ENCODE measurements at places on chromosomes 5 and 9. TPM values are rescaled to one million over a fixed set of nuclear protein-coding genes. Genes with fewer than 3 reads are reported as not detected.

GRCh38 chr9:71814226-71814625 lies 45.9 kb upstream of the CEMIP2 start:
- peak; percentile 49 for DNase-seq

DNA sequence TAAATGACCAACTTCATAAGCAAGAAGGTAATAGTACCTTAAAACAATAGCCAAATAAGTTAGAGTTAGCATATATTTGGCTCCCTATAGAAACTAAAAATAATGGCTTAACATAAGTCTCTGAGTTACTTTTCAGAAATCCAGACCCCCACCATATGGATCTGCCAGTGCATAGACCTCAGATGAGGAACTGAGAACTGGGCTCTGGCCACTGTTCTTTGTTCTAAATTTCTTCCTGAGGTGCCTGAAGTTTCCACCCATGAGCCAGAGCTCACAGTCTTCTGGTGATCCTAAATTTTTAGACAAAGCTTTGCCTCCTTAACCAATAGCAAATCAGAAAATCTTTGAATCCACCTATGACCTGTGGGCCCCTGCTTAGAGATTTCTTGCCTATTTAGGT lies 250.9 kb downstream of the YTHDC2 start:
- DNase-seq: no peak

DNA sequence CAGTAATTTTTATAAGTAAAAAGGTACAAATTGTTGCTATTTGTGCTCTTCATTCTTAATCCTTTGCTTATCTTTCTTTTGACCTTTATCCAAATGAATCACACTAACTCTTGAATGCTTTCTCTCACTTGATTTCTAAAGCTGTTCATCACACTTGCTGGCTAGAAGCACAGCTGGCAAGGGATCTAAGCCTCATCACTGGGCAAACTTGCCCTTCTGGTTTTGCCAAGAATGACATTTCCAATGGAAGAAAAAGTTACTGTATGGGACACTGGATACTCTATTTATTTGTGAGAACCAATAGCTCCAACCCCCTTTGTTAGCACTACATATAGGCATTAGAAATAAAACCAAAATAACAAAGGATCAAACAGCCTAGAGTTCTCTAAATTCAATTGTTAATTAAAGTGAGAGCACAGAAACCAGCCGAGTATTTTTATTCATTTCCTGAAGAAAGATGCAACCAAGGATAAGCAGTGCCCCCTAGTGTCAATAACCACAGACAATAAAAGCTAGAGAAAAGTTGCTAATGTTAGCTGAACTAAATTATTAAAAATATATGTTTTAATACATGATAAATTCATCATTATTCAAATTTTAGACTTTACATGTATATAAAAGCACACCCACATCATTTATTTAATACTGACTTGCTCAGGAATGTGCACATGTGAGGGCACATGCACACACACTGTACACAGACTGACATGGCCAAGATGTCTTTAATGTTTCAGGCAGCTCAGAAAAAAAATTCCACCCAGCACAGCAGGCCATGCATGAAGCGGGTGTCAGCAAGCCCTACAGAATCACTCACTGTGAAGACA lies 59.8 kb upstream of the POU5F2 start:
- DNase-seq: peak; percentile 32

GRCh38 chr5:150428106-150428876 lies 15.6 kb upstream of the CD74 start:
- peak; percentile 82 for DNase-seq

DNA sequence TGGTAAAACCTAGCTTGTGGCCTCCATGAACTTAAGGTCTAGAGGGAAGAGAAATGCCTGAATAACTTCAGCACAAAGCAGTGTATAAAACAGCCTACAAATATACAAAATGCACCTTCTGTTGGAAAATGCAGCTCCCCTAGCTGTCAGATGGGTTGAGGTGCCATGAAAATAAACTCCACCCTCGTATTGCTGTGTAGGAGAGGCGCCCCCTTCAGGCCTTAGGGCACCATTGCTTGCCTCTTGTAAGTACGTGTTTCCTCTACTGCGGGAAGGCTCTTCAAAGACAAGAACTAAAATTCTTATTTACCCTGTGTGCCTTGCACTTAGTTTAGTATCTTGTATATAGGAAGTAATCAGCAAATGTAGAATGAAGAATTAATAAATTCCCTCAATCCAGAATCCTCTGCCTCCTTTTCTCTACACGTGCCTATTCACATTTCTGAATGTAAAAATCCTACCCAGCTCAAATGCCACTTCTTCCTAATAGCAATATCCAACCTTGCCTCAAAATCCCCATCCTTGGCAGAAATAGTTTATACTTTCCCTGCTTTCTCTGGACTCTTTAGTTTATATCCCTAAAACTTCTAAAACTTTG lies 393.7 kb upstream of the PDE4D start:
- DNase-seq: no peak

DNA sequence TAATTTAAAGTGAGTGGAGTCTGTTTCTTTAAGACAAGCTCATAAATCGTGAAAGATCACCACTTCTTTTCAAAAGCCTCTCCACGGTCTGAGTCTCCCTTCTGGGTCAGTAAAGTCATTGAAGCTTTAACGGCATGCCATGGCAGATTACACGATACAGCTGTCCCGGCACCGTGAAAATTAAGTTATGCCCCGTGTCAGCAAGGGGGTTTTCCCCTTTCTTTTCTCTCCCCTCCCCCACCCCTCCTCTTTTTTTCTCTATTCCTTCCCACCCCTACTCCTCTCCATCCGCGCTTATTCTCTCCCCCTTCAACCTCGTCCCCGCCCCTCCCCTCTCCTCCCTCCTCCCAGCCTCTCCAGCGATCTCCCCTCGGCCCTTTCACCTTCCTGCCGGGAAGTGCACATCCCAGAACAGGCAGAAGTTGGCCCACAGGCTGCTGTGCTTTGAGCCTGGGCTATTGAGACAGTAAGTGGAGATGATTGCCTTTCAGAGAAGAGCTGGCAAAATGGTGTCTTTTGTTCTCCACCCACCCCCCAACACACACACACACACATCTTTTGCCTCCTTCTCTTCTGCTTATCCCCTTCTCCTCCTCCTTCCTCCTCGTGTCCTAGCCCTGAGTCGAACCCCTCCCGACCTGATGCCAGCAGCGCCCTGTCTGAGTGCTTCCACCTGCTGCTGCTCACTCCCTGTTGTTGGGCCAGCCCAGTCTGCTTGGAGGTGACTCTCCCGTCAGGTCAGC lies 44.1 kb downstream of the GAS1 start:
- no peak for DNase-seq

DNA sequence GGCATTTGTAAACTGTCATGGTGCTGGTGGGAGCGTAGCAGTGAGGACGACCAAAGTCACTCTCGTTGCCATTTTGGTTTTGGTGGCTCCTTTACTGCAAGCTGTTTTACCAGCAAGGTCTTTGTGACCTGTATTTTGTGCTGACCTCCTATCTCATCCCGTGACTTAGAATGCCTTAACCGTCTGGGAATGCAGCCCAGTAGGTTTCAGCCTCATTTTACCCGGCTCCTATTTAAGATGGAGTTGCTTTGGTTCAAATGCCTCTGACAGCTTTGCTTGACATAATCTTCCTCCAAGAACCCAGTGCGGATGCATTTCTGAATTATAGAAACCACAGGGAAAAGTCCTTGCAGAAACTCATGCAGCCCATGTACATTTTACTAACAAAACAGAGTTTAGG lies 3.9 kb upstream of the RASGRF2 start:
- no peak for DNase-seq

GRCh38 chr9:100466171-100466828 lies 6.6 kb upstream of the TMEFF1 start:
- DNase-seq: no peak

- DNase-seq: no peak
Measured at GRCh38 chr5:6759401-6759800, 46.2 kb downstream of the TENT4A start.

GRCh38 chr5:173917788-173918786 lies 29.9 kb downstream of the CPEB4 start:
- DNase-seq: peak; percentile 51

DNA sequence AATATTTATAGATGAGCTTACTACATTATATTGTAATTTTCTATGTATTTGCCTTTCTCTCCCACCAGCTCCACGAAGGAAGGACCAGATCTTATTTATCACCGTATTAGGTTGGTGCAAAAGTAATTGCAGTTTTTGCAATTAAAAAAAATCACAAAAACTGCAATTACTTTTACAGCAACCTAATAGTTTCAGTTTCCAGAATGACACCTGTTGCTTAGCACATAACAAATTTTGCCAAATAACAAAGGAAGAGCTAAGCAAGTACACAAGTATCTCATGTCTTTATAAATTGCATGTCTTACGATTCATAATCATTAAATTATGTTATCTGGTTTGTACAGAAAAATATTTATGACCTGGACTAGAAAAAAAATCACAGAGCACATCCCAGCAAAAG lies 45.9 kb downstream of the AGXT2 start:
- DNase-seq: no peak

- DNase-seq: peak; percentile 47
Measured at GRCh38 chr9:117555964-117556629, 141.2 kb upstream of the ASTN2 start.

GRCh38 chr5:149357370-149358293 lies at the start of gene PCYOX1L:
PCYOX1L (plus strand) TSS chr5:149358046; CDS start chr5:149358069, 23 bp downstream.
- peak; percentile 97 for DNase-seq

DNA sequence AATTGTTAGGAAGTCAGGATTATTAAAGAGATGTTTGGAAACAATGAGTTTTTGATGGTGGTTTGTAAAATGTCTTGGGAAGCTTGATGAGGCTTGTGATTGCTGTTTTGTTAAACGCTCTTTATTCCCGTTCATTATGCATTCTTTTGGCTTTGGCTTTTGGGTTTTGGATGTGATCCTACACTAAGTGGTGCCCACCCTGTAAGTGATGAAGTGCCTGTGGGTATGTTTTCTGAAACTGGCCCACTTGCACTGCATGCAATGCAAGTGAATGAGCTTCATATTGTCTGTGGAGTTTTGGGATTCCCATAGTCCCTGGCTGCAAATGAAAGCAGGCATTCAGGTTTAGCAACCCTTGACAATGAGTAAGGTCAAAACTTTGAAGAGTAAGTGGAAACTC lies 1035.5 kb upstream of the WWC1 start:
- DNase-seq: no peak

DNA sequence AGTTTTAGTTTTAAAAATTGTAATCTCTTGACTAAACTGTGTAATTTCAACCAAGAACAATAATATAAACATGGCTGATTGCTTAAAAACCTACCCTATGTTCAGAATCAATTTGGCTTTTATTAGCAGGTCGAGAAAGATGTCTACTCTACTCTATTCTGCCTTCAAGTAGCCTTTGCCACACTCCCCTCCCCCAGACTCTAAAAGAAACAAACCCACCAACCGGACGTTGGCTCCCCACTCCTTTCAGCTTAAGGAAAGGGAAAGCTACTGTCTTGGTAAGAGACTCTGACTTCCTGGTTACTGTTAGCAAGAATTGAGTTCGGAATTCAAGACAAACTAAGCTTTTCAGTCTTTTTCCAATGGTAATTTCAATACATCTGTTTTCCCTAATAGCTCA lies 46.7 kb downstream of the TNFAIP8 start:
- DNase-seq: no peak

GRCh38 chr9:134571946-134572917 lies 69.4 kb upstream of the COL5A1 start:
- no peak for DNase-seq

GRCh38 chr9:91873637-91874051 lies 76.4 kb downstream of the ROR2 start:
- no peak for DNase-seq

GRCh38 chr5:156685481-156685880 lies 164.6 kb upstream of the PPP1R2B start:
- DNase-seq: no peak

DNA sequence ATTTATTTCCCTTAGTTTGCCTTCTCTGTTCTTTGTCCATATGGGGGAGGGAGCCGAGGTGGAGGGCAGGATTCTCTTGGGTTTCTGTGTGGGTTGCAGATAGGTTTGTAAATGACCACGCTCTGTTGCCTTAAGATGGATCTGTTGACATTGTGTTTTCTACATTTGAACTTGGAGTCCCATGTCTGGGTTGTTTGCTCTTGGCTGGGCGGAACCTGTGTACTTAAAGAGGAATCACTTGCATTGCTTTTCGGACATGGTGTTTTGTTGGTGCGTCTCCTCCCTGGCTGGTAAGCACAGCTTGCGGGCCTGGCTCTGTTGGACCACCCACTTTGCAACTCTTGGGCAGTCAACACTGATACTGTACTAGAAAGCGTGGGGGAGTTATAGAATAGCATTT lies 45.9 kb downstream of the EHMT1 start:
- no peak for DNase-seq

DNA sequence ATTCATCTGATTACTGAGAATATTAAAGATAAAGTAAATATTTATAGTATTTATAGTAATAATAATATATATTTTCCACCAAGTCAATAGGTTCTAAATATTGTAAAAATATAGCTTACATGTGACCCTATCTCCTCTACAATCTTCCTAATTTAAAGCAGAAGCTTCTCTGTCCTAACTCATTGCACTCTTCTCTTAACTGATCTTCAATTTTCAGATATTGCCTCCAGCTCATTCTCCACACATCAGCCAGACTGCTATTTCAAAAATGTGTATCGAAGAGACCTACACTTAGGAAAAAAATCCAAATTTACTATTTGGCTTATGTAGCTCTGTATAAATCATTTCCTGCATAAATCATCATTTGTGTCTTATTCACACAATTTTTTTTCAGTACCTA lies 47.8 kb downstream of the CDH18 start:
- DNase-seq: no peak

DNA sequence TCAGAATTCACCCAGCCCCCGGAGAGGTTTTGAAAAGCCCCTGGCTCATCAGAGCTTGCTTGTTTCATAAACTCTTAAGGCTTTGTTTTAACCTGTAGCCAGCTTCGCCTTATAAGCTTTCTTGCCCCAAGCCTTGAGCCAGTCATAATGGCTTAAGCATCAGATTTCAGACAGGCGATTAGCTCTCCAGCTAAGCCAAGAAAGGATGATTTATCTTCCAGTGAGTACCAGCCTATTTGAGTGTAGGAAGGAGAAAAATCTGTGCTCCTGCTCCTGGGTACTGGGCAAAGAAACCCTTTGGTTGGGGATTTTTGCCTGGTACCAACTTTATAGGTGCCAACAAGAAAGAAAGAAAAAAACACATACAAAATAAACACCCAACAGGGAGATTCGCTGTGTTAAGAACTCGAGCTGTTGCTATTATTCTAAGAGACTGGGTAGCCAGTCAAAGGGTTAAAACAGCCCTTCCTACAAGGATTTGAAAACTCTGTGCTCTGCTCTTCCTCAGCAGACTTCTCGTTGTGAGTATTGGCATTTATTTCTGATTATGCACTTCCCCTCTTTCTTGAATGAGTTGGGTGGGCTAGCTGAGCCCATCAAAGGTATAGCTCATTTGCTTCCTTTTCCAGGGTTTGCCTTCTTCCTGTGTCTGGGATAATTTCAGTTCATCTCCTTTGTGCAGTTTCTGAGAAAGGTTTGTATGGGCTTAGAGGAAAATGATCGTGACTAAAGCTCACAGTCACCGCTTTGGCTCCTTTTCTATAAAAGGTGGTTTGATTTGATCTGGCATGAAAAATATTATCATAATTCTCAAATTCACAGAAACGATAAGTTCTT lies 157.2 kb upstream of the DMRT1 start:
- no peak for DNase-seq

GRCh38 chr5:113043491-113043931 lies 66.9 kb downstream of the DCP2 start:
- peak; percentile 60 for DNase-seq

The MSMP gene
- total RNA-seq: not detected

The DRD1 gene
- 0.55 TPM for total RNA-seq

The SLC25A2 gene
- not detected for total RNA-seq

The DHX29 gene
- 17.0 TPM for total RNA-seq

The THBS4 gene
- 9.2 TPM for total RNA-seq

The PCDHB12 gene
- 2.6 TPM for total RNA-seq

The TLR4 gene
- total RNA-seq: 22.6 TPM

The HSPA4 gene
- total RNA-seq: 68.0 TPM

The PLPPR1 gene
- total RNA-seq: not detected

The PHF2 gene
- total RNA-seq: 25.7 TPM

The PCDHB8 gene
- 2.6 TPM for total RNA-seq

The MYORG gene
- 5.5 TPM for total RNA-seq

All from left cardiac atrium (tissue), 4 donors.